ENCODE measurements at places on chromosomes 4 and X. TPM values are rescaled to one million over a fixed set of nuclear protein-coding genes. Genes with fewer than 3 reads are reported as not detected.

DNA sequence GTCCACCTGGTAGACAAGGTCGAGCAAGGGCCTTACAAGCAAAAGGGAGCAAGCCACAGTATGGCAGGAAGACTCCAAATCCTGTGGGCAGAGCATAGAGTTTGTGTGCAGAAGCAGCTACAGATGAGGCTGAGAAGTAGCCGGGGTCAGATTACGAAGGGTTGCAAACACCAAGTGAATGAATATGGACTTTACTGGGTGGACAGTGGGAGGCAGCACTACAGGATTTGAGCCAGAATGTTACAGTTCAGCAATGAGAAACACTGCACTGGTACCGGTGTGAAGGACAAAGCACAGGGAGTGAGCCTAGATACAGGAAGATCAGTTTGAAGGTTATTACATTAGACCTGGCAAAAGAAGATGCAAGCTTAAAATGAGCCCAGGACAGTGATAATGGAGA, 46.1 kb upstream of the HOPX start:
- DNase-seq = no peak

- peak; percentile 24 for DNase-seq
Measured at GRCh38 chr4:99324979-99325378, 3.8 kb upstream of the ADH1B start.

- no peak for DNase-seq
Measured at GRCh38 chr4:158588777-158589176, 67.1 kb downstream of the RXFP1 start.

DNA sequence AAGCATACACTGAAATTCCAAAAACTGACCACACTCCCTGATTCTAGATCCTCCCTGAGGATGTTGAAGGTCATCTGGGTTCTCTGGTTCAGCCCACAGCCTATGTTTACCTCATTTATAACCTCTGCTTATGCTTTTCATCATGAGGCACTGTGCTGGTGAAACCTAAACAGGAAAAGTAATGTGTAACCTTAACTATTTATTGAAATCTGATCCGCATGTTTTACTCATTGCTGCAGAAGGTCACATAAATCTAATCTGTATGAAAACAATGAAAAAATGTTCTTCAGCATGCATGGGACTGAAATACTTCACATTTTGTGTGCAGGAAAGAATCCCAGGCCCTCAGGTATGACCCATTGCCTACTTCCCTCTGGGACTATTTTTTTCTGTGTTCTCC, 30.3 kb downstream of the UCHL1 start:
- no peak for DNase-seq

- DNase-seq = no peak
Measured at GRCh38 chrX:43373032-43373431, 283.1 kb upstream of the MAOA start.

DNA sequence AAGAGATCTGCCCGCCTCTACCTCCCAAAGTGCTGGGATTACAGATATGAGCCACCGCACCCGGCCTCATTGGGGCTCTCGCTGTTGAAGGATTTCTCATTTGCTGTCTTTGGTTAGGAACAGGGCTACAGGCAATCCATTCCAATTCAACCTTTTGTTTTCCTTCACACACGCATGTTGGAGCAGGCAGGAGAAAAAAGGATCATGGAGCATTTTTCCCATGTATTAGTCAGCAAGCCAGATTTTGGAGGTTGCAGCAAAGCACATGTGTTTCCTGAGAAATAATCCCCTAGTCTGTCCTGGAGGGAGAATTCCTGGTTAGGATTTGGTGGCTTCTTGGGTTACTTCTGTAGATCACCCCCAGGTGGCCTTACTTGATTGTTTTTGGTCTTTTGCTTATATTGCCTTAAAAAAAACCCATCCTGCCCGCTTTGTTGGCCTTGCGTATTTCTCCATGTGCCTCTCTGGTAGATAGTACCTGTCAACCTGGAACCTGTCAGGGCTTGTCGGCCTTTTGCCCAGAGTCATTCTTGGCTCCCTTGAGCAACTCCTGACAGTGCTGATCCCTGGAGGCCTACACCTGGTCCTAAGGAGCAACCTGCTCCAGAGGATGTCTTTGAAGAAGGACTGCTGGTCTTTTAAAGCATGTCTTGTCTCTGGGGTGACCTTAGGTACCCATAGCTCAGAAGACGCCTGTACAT, 82.4 kb upstream of the CLCN4 start:
- no peak for DNase-seq

- no peak for DNase-seq
Measured at GRCh38 chrX:80430826-80431504, 10.7 kb downstream of the TENT5D start.

GRCh38 chrX:149648932-149649331, 17.3 kb upstream of the TMEM185A start:
- DNase-seq = no peak

GRCh38 chr4:159002950-159003349, 99.9 kb upstream of the RAPGEF2 start:
- no peak for DNase-seq

GRCh38 chr4:23297327-23297726, 592.5 kb downstream of the PPARGC1A start:
- no peak for DNase-seq

GRCh38 chr4:153210727-153211126, 6.5 kb downstream of the TRIM2 start:
- no peak for DNase-seq

DNA sequence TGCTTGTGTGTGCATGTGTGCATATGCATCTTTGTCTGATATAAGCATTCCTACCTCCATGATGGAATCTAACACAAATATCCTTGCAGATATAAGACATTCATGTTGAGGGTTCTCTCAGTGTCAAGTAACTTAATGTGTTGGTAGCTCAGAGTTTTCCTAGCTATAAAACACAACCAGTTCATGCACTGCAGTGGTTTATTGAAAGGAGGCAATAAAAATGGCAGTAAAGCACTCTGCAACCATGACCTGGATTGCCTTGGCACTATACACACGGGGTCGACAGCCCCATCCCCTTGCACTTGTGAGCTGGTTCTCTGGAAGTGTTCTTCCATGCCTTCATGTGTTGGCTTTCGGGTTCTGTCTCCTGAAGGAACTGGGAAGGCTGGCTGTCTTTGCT, 38.9 kb downstream of the GPC4 start:
- no peak for DNase-seq

GRCh38 chr4:38071801-38072431, 111.7 kb downstream of the PTTG2 start:
- no peak for DNase-seq

- DNase-seq = no peak
Measured at GRCh38 chr4:85889314-85889713, 414.4 kb downstream of the ARHGAP24 start.

DNA sequence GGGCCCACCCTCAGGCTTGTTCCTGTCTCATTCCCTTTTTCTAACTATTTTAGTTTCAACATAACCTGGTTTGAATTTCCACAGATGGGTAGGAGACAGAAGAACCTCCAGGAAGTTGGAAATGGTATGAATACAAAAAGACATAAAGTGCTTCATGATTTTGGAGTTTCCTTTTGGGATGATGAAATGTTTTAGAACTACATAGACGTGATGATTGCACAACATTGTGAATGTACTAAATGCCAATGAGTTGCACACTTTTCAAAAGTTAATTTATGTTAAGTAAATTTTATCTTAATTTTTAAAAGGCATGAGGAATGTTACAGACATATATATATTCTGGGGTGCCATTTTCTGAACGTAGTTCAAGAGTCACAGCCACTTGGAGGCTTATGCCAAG, 41.1 kb upstream of the IBSP start:
- DNase-seq = no peak

- DNase-seq = no peak
Measured at GRCh38 chrX:129933700-129934099, 27.7 kb downstream of the UTP14A start.

DNA sequence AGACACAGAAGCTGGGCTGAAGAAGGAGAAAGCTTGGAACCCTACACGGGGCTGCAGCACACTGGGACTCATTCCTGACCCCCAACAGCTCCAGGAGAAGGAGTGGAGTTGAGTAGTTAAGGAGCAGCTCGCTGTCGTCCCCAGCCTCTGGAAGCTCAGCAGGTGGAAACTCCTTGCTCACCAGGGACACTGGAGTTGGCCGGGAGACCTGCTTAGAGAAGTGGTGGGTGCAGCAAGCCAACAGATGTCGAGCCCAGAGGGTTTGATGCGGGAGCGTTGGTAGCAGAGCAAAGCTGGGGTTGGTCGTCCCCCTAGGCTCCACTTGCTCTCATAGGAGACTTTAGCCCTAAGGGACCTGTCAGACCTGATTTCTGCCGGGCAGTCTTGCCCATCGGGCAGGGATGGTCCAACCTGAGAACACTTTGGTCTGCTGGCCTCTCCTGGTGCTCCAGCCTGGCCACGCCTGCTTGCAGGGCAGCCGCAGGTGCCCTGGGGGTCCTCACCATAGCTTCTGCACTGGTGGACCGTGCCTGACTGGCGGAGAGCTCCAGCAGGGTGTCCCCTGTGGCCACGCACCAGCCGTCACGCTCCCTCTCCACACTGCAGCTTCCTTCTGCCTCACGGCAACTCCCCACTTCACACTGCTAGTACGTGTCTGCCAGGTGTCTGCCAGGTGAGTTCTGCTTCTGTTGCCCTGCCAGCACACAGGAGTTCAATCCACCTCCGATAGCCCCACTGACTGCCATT, 353.7 kb downstream of the GASK1B start:
- no peak for DNase-seq

The KCND1 gene
- total RNA-seq = 0.37 TPM

The TMSB15A gene
- total RNA-seq = not detected

The SLC49A3 gene
- total RNA-seq = 3.3 TPM

The FMR1NB gene
- not detected for total RNA-seq

The TMEM156 gene
- 0.56 TPM for total RNA-seq

The C4orf51 gene
- not detected for total RNA-seq

The HDX gene
- total RNA-seq = 0.87 TPM

The CLCN4 gene
- total RNA-seq = 4.0 TPM

Data from pancreas (tissue), 10 donors.